ENCODE measurements at places on chromosomes 5 and 9.

- DNase-seq = no peak
Measured at GRCh38 chr9:93033531-93033930, 25.0 kb upstream of the SUSD3 start.

GRCh38 chr5:106167766-106168165 lies 1503.0 kb downstream of the EFNA5 start:
- DNase-seq = no peak

DNA sequence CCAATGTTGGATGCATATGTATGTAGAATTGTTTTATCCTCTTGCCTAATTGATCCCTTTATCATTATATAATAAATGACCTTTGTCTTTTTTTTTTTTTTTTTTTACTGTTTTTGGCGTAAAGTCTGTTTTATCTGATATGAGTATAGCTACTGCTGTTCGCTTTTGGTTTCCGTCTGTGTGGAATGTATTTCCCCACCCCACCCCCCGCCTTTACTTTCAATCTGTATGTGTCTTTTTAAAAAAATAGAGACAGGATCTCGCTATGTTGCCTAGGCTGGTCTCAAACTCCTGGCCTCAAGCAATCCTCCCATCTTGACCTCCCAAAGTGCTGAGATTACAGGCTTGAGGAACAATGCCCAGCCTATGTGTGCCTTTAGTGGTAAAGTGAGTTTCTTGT lies 11.3 kb downstream of the AHRR start:
- no peak for DNase-seq

- no peak for DNase-seq
Measured at GRCh38 chr5:6812800-6813731, 99.8 kb downstream of the TENT4A start.

DNA sequence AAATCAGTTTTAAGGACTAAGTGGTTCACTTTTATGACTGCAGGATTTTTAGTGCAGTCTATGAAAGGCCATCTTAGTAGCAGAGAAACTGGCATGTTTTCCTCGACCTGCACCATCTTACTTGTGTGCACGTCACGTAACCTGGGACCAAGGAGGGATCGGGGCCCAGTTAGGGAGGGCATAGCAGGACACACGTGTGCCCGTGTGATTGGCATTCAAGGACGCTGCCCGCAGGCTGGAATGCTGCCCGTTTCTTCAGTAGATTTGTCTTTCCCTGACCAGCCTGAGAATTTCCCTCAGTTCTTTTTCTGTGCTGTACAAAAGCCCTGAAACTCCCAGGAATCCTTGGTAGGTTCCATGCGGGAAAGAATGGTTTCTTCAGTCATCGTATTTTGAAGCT lies 196.3 kb downstream of the TRIO start:
- DNase-seq = no peak

- no peak for DNase-seq
Measured at GRCh38 chr5:146959360-146959759, 80.8 kb upstream of the PPP2R2B start.

DNA sequence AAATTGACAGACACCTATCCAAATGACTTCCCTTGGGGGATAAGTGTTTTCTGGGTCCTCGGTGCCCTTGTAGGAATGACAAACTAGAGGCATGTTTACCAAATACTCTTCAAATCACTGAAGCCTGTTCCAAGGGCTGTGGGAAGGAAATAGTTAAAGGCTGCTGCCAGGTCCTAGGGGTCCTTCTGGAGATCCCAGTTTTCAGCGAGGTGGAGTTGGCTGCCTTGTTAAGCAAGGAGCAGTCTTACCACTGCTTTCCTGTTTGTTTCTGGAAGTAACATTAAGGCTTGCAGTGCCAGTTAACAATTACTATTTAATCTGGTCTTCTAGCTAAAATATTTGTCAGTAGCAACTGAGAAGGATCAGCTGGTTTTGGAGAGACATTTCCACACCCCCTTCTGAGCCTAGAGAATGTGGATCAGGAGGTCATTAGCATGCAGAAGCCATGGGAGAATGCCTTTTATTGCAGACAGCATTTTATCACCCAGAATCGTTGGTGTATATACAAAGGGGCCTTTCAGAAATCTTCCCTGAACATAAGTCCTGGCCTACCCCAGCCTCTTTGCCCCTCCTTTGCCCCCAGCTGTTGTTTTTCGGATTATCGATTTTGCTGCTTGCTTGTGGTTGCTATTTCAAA lies 238.8 kb downstream of the DMAC1 start:
- no peak for DNase-seq

GRCh38 chr5:86964889-86965288 lies 302.8 kb upstream of the RASA1 start:
- no peak for DNase-seq

DNA sequence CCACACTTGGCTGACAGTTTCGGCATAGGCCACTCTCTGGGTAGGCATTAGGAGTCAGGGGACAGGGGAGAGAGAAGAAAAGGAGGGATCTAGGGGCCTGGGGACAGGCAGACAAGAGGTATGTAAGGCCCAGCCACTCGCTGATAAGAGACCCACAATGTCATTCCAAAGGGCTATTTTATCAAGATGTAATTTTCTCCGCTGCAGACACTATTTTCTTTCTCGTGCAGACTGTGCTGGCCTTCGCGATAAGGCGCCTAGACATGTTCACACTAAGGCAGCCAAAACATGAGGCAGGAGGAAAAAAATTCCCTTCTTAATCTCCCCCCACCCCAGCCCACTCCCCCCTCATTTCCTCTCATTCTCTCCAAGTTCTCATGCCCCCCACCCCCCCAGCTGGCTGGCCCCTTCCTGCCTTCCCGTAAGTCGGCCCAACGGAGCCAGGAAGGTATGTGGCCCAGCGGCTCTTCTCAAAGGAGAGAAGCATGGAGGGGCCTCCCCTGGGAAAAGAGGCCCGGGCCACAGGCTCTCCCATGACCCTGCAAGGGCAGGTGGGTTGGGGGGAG lies 44.9 kb upstream of the SYNPO start:
- no peak for DNase-seq

DNA sequence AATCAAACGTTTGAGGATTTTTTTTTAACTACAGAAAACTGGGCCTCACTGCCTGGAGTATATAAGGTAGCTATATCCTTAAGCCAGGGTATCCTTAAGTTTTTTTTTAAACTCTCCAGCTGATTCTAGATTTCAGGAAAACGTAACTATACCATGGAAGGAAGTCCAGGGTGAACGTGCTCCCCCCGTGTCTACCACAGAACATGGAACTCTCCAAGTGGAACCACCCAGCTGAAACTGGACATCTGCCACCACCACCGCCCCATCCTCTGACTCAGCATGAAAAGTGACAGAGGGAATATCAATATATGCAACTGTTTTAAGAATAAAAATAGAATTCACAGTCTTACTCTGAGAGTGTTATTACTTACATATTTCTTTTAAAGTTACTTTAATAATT lies 61.3 kb downstream of the DROSHA start:
- DNase-seq = no peak

- DNase-seq = no peak
Measured at GRCh38 chr5:32506201-32506661, 61.7 kb upstream of the ZFR start.

- DNase-seq = no peak
Measured at GRCh38 chr5:113264046-113264445, 170.7 kb downstream of the TSSK1B start.

DNA sequence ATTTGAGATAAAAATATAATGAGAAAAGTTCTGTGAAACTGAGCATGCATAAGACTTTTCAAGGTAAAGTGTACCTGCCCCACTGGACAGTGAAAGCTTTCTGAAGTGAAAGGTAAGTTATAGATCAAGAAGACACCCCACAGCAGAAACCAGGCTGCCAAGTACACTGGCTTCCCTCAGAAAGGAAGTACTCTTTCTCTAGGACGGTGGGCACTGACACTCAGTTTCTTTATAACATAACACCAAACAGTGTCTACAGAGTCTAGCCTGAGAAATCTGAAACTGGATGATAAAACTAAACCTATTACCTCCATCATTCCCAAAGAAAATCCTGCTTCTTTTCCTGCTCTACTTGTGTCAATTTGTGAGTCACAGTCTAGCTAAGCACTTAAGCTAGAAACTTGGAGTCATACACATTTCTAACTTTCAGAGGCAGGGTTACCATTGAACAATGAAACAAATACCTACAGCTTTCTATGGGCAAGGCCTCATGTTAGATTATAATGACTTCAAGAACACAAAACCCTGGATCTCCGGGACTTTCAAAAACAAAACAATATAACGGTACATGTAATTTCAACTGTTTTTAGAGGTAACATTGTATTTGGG lies 136.7 kb downstream of the CPLANE1 start:
- no peak for DNase-seq

- no peak for DNase-seq
Measured at GRCh38 chr5:112604732-112605630, 132.7 kb upstream of the APC start.

GRCh38 chr9:22682961-22683699 lies 236.5 kb downstream of the DMRTA1 start:
- DNase-seq = no peak

DNA sequence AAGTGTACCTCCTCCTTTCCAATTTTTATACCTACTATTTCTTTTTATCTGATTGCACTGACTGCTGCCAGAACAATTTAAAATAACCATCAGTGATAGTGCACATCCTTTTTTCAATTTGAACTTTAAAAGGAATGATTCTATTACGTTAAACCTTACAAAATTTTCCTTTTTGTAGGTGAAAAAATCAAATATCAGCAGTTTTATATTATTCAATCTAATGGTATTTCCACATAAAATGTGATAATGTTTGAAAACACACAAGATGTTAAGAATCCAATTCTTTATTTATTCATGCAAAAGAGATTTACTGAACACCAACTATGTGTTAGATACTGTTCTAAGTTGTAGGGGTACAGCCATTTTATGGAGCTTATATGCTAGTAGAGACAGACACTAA lies 105.7 kb downstream of the GDNF start:
- no peak for DNase-seq

DNA sequence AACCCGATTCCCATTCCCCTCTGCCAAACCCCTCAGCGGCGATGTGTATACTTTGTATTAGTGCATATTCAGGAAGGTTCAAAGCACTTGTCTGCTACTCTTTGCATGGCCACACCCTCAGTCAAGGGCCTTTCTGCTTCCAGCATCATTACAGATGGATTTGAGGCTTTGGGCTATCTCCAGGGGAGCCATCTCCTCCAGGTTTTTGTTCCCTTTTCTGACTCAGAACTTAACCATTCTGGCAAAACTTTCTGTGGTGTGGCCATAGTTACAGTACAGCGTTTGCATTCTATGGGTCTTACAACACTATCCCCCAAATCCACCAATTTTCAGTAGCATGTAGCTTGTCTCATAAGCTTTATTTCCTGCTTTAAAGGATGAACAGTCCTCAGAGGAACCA lies 36.0 kb upstream of the SVEP1 start:
- DNase-seq = no peak

GRCh38 chr9:14899815-14900193 lies 10.4 kb downstream of the FREM1 start:
- no peak for DNase-seq

DNA sequence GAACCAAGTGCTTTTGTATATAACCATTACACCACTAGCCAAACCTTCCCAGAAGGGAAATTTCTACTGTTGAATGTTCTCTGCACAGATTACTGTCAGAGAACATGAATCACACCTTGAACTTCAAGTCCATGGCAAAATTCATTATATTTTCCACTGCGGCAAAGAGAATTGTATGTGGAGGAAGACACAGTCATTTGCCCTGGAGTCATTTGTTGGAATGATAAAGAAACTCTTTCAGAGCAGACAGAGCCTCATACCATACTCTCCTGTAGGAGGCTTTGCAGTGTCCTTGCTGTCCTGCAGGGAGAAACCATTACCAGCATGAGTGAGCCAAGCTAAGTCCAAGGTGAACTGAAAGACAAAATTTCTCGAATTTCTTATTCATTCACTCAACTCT lies 369.0 kb downstream of the ARHGEF28 start:
- DNase-seq = no peak

DNA sequence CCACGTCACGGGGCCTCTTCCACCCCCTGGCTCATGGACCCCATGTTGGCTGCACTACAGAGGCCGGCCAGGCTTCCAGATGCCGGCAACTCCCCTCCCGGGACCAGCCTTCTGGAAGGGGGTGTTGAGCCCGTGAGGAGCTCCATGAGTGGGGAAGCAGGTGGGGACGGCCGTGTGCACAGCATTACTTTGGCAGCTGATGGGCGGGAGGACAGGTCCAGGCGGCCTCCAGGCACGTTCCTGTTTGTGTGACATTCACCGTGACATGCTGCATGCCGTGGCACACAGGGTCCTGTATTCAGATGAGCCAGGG lies 29.1 kb upstream of the ABO start:
- no peak for DNase-seq

GRCh38 chr9:85416715-85417114 lies 325.0 kb downstream of the AGTPBP1 start:
- no peak for DNase-seq

DNA sequence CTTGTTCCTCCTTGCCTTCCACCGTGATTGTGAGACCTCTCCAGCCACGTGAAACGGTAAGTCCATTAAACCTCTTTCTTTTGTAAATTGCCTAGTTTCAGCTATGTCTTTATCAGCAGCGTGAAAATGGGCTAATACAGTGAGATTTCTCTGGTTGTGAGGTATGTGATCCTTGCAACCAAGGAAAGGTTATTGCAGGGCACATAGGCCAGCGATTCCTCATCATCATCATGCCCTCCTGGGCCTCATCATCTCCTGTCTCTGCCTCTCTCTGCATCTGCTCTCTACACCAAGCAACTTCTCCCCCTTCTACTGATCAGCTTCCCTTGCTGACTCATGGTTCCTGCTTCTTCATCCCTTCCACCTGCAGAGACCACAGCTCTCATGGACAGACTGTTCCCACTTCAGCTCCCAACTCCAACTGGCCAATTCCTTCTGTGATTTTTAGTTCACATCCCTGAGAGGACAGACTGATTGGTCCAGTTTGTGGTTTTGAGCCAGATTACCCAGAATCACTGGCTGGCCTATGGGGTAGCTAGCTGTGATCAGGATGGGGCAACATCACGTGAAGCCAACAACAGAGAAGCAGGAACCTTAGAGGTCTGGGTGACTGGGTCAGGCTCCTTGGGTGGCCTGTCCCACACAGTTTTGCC lies 53.1 kb downstream of the LIX1 start:
- no peak for DNase-seq

GRCh38 chr5:118863345-118863744 lies 125.0 kb downstream of the DTWD2 start:
- DNase-seq = no peak

Data from stimulated activated CD8-positive, alpha-beta memory T cell treated with anti-CD3 and anti-CD28 coated beads, Interleukin-15, amount 100 ng/mL, for 24 hours (primary cell).